Vagina (tissue), 2 donors: ENCODE measurements at places on chromosomes 5 and 9. TPM values are rescaled to one million over a fixed set of nuclear protein-coding genes. Genes with fewer than 3 reads are reported as not detected.

The TAF11L10 gene
- not detected for total RNA-seq

The CDC20B gene
- total RNA-seq: not detected

The CER1 gene
- not detected for total RNA-seq

DNA sequence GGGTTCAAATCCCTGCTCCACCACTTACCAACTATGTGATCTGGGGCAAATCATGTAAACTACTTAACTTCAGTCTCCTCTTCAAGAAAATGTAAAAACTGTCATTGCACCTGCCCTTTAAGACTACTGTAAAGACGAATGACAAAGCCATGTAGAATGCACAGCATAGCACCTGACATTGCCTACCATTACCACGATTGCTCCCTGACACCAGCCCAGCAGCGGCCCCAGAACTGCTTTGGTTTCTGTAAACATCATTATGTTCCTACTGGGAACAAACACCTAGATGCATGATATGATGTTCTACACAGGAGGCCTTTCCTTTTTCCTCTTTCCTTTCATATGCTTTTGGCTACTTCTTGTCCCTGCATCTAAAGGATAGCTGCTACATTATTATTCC lies 23.1 kb upstream of the PLPP6 start:
- no peak for DNase-seq

DNA sequence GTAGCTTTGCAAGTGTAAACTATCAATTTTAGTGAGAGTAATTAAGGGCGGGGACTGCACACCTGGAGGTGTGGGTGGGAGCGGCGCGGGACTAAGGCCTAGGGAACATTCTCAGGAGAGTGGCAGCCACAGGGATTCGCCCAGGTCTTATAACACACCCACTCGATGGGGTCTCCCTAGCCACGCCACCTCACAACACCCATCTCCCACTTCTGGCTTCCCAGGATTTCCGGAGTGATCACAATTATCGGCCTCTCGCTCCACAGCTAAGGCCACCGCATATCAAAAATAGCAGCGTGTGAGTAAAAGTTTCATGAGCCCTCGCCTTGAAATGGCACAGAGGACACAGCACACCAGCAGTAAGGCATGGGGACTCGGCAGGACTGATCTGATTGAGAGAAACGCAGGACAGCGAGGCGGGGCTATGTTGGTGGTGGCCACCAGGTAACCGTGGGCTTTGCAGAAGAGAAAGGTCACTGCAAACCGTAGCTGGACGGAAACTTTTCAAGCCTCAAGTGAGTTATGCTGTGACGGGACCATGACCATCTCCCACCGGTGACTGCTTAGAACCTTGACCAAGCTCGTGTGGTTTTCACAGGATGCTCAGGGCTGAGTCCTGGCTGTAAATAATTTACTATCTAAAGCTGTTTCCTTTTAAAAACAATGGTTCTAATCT lies 1.1 kb upstream of the LPAR1 start:
- DNase-seq: no peak
